NCI-H2081 treated with DMSO at 0.1 percent for 48 hours (cell line): ENCODE measurements at places on chromosomes 11 and 22.

DNA sequence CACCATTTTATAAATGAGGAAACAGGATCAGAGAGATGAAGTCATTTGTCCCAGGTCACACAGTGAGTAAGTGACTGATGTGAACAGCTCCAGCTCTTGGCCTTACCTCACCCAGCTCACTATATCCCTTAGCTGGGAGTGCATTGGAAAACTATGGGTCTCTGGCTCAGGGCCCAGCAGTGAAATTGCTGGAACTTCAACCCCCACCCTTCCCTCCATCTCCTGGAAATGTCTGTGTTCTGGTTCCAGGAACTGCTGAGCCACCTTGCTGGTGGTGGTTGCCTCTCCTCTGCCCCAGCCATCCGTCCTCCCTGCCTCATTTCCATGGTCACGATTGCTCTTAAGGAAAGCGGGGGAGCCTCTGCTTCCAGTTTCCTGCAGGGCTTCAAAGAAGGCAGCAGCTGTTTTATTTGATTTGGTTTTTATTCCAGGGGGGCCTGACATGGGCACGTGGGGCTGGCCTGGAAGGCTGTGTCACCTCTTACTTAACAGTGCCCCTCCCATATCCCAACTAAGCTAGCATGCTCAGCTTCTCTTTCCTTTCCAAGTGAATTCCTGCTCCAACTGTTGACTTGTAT, 46.2 kb upstream of the CSTF3 start:
- no peak for DNase-seq

- no peak for DNase-seq
Observed at GRCh38 chr11:126331286-126331685, 24.2 kb upstream of the ST3GAL4 start.

- no peak for DNase-seq
Observed at GRCh38 chr11:79414644-79415317, 26.0 kb downstream of the TENM4 start.

- no peak for DNase-seq
Observed at GRCh38 chr22:47267513-47268282, 505.2 kb downstream of the TBC1D22A start.

GRCh38 chr11:17511571-17511970, 32.6 kb downstream of the USH1C start:
- DNase-seq, result no peak

GRCh38 chr11:120942701-120943100, 81.2 kb upstream of the TBCEL start:
- DNase-seq, result no peak

DNA sequence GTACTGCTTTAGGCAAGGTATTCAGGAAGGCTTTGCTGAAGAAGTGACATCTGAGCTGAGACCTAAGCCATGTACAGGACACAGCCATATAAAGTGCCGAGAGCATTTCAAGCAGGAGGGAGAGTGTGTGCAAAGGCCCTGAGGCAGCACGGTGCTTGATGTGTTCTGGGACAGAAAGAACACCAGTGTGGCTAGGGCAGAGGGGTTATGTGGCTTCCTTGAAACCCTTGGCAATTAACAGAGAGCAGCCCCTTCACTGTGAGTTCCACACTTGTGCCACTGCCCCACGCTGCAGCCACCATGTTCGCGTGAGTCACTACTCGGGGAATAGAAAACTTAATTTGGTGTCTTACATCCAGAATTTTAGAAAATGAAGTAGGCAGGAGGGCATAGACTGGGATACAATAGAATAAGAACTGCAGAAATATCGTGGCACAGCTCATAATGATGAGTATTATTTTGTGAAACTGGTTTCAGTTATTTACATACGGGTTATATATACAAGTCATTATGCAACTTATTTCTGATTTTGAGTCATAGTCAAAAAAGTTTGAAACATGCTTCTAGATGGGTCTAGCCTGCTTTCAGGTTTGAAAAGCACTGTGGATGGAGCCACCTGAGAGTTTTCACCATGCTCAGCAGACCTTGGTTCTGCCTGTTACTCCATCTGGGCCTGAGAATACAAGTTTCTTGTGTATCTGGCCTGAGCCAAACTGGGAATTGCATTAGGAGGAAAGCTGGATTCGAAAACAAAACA, 11.8 kb downstream of the IL10RA start:
- no peak for DNase-seq

- no peak for DNase-seq
Observed at GRCh38 chr11:118430956-118431355, 5.3 kb upstream of the KMT2A start.

GRCh38 chr22:18947905-18948304, 11.8 kb upstream of the PRODH start:
- no peak for DNase-seq
